Pancreas (tissue), 10 donors: ENCODE measurements at places on chromosomes 6 and 20. TPM values are rescaled to one million over a fixed set of nuclear protein-coding genes. Genes with fewer than 3 reads are reported as not detected.

- DNase-seq: no peak
Measured at GRCh38 chr6:41697861-41698781, 37.3 kb downstream of the TFEB start.

DNA sequence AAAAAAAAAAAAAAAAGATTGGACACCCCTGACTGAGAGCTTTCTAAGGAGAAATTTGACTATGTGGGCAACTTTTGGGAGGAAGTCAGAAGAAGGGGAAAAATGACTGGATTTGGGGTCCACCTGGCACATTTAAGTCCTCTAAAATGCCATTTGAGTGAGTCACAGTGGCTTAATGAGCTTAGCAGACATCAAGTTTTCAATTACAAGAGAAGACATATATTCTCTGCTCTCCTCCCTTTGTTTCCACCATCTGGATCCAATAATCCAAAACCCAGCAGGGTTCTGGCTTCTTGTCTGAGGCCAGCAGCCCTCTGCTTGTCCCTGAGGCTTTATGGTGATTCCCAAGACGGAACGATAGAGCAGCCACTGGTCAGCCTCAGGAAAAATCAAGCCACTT, 6.9 kb downstream of the PI3 start:
- no peak for DNase-seq

- DNase-seq: no peak
Measured at GRCh38 chr6:158764926-158765325, 54.2 kb downstream of the EZR start.

DNA sequence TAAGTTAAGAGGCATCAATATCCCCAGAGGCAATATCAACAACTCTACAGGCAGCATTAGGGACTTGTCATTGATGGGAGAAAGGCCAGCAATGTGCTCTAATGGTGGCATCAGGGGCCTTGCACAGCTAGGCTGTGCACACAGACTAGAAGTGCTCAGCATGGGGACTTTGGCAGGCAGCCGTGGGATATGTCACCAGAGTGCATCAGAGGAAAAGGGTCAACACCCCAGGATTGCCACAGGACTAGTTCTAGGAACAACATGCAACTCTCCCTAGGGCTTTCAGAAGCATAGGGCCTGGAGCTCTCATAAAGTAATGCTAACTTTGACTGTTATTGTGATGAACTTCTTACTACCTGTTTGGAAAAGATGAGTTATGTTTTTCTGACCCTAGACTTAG, 32.2 kb upstream of the OSTM1 start:
- no peak for DNase-seq

GRCh38 chr6:43221046-43221972, 8.0 kb downstream of the DNPH1 start:
- no peak for DNase-seq

- DNase-seq: no peak
Measured at GRCh38 chr6:15501826-15502445, 160.9 kb downstream of the DTNBP1 start.

- no peak for DNase-seq
Measured at GRCh38 chr6:7073821-7074525, 33.8 kb upstream of the RREB1 start.

DNA sequence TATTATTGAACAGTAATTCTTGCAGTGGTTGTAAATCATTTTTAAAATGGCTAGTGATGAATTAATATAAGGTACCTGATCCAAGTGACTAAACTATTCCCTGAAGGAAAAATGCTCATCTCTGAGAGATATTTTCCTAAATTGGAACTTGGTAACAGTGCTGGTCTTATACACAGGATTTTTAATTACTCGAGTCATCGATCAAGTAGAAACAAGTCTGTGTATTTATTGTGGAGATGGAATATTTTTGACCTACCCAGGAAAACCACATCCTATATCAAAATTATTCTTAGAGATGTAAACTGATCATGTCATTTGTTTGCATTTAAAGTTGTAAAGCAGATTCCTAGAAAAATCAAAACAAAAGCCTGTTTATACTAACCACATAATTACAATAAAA, 166.9 kb downstream of the MOXD1 start:
- no peak for DNase-seq

- no peak for DNase-seq
Measured at GRCh38 chr6:163494279-163494727, 79.8 kb downstream of the QKI start.

GRCh38 chr6:34630040-34630439, 66.5 kb downstream of the ILRUN start:
- DNase-seq: no peak

DNA sequence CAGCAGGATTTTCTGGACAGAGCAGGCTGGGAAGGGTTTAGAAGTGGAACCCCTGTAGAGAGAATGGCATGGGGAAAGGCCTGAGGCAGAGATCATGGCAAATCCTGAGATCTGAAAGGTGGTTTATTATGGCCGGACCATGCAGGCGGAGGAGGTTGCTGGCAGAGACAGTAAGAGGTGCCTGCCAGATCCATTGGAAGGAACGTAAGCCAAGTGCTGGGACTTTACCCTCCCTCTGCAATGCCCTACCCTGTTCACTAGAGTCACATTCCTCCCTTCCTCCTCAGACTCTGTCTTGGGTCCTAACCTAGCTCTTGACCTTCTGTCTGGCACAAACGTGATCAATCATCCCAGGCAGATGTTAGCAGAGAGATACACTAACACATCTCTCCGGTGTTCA, 66.4 kb upstream of the SLC22A23 start:
- no peak for DNase-seq

GRCh38 chr6:150632785-150633485, 33.2 kb downstream of the PLEKHG1 start:
- DNase-seq: no peak

- DNase-seq: no peak
Measured at GRCh38 chr6:157966589-157966977, 15.1 kb upstream of the SYNJ2 start.

- no peak for DNase-seq
Measured at GRCh38 chr6:156279261-156279969, 497.8 kb upstream of the ARID1B start.

- no peak for DNase-seq
Measured at GRCh38 chr6:110537208-110538123, 61.1 kb upstream of the SLC22A16 start.

DNA sequence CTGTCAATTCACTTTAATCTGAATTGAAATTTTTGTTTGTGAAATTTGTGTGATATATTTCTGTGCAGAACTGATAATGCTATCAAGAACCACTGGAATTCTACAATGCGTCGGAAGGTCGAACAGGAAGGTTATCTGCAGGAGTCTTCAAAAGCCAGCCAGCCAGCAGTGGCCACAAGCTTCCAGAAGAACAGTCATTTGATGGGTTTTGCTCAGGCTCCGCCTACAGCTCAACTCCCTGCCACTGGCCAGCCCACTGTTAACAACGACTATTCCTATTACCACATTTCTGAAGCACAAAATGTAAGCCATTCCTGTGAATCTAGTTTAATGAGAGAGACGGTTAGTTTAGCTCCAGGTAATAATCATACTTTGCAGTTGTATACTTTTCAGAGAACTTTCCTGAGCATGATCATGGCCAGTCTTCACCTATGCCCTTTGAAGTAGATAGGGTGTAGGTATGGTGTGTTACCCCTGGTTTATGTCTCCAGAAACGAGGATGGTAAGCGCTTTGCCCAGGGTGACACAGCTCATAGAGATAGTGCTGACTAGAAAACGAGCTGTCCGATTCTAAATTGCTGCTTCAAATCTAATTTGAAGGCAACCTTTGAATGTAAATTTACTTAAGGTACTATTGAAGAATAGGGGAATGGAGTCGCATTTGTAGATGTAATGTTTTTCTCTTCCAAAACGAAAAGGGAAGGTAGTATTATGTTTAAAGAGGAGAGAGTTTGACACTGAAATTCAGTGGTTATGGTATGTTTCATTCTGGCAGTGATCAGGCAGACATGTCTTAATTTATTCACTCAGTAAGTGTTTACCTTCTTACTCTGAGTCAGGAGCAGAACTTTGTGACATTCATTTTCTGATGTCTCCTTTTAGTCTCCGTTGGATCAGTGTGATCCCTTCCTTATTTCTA, 11.4 kb downstream of the MYB start:
- no peak for DNase-seq

- DNase-seq: no peak
Measured at GRCh38 chr6:169034516-169035167, 219.0 kb downstream of the THBS2 start.

DNA sequence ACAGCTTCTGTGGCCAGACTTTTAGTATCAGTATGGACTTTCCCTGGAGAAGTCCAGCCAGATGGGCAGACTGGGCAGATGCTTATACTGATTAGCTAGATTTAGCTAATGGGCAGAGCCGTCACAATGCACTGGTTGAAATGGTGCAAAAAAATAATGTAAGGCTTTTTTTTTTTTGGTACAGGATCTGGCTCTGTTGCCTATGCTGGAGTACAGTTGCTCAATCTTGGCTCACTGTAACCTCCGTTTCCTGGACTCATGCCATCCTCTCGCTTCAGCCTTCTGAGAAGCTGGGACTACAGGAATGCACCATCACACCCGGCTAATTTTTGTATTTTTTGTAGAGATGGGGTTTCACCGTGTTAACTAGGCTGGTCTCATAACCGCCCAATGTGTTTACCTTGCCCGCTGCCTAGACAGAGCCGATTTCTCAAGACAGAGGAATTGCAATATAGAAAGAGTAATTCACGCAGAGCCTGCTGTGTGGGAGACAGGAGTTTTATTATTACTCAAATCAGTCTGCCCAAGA, 16.4 kb upstream of the KIFC1 start:
- peak; percentile 77 for DNase-seq

DNA sequence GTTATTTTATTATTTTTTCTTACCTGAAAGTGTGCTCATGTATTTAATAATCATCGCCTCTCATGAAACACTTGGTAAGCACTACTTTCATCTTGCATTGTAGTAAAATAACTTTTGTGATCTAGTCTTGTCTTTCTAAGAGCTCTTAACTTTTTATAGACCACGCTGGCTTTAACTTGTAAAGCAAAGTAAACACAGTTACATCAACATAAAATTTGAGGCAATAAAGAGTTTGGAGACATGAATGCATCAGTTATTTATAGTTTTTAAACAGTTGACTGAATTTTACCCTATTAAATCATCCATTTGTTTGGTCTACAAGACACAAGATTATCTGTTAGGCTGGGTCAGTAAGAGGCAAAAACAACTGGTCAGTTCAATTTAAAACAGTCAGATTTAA, 218.5 kb upstream of the KCNQ5 start:
- no peak for DNase-seq

DNA sequence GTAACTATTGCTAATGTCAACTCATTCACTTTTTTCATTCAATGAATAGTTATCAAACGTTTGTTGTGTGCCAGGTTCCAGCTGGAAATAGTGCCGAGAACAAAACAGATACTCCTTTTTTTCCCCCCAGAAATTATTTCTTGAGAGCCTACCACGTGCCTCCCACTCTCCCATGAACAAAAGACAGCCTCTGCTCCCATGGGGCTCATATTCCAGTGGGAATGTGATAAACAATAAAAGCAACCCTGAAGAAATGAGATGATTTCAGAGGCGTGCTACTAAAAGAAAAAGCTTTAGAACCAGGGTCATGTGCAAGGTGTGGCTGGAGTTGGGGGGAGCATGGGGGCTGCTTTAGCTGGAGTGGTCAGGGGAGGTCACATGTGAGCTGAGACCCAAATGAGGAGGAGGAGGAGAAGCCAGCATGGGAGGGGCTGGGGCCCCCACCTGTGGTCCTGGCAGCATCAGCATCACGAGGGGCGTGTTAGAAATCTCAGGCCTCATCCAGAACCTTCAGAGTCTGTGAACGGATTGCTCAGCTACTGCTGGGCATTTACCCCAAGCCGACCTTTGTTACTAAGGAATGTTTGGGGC, 157.4 kb downstream of the EYA2 start:
- no peak for DNase-seq

GRCh38 chr6:154239392-154239791, 117.2 kb downstream of the IPCEF1 start:
- DNase-seq: no peak

DNA sequence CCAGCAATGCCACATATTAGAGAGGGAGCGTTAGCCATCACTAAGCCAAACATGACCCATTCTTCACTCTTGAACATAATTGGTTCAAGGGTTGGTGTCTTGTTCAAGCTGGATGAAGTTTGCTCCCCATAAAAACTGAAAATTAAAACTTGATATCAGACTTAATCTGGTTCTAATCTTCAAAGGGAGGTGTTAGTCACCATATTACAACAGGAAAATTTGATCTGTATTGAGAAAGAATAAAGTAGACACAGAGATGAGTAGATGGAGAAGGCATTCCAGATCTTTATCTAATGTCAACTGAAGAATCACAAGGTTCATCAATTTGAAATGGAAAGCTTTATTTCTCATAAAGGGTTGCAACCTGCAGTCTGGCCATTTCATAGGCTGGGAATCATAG, 972.8 kb downstream of the HACE1 start:
- no peak for DNase-seq

DNA sequence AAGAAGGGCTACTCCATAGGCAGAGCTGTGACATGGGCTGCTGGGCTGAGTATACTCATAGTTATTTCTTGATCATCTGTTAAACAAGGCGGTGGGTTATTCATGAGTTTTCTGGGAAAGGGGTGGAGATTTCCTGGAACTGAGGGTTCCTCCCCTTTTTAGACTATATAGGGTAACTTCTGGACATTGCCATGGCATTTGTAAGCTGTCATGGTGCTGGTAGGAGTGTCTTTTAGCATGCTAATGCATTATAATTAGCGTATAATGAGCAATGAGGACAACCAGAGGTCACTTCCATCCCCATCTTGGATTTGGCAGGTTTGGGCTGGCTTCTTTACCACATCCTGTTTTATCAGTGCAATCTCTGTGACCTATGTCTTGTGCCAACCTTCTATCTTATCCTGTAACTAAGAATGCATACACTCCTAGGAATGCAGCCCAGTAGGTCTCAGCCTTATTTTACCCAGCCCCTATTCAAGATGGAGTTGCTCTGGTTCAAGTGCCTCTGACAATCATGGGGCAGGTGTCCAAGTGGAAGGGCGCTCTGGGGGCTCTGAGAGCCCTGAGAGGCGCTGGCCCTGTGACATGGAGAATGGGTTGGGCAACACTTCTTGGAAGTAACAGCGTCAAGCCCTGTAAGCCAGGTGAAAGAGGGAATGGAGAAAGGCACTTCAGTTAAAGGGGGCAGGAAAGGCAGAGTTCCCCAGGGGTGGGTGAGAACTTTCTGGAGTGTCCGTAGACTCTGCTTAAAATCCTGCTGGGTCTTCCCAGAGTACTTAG, 354.2 kb upstream of the SULF2 start:
- no peak for DNase-seq

- DNase-seq: no peak
Measured at GRCh38 chr6:154619146-154619545, 108.7 kb upstream of the CNKSR3 start.

The ZKSCAN8 gene
- 12.0 TPM for total RNA-seq

The PSMB9 gene
- 5.7 TPM for total RNA-seq

The KIF25 gene
- not detected for total RNA-seq

The SRC gene
- total RNA-seq: 30.4 TPM

The SLC22A7 gene
- total RNA-seq: 0.16 TPM

The PTK7 gene
- 20.1 TPM for total RNA-seq

The NRN1 gene
- total RNA-seq: 0.60 TPM

The HLA-DQB2 gene
- total RNA-seq: 0.47 TPM

The PPP1R10 gene
- total RNA-seq: 57.9 TPM

The HS3ST5 gene
- 0.08 TPM for total RNA-seq

The SPEF1 gene
- 0.52 TPM for total RNA-seq

The C20orf173 gene
- not detected for total RNA-seq

The FUT9 gene
- 2.5 TPM for total RNA-seq

The LAMA2 gene
- 26.2 TPM for total RNA-seq

The PSMB8 gene
- total RNA-seq: 31.7 TPM

The OR2H1 gene
- not detected for total RNA-seq

The SIRPG gene
- total RNA-seq: not detected

The CTAGE9 gene
- not detected for total RNA-seq

The CPNE5 gene
- 0.76 TPM for total RNA-seq

The BIRC7 gene
- not detected for total RNA-seq

The IPCEF1 gene
- total RNA-seq: 1.7 TPM

The HLA-DOB gene
- total RNA-seq: not detected
